Activated CD4-positive, alpha-beta T cell treated with anti-CD3 and anti-CD28 coated beads, Interleukin-2, amount 50 U/mL, for 24 hours (primary cell): ENCODE measurements at places on chromosomes 16 and 17.
A peak's percentile ranks its signal among the peaks of the same experiment; 100 is the strongest.

DNA sequence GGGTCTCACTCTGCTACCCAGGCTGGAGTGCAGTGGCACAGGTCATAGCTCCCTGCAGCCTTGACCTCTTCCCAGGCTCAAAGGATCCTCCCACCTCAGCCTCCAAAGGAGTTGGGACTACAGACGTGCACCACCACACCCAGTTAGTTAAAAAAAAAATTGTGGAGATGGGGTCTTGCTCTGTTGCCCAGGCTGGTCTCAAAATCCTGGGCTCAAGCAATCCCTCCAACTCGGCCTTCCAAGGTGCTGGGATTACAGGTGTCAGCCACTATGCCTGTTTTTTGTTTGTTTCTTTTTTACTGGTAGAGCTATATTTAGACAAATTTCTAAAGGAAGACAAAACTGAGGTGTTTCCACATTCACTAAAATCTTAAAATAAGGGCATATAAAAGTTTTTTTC is 1.7 kb downstream of the CMTR2 start:
- no peak for DNase-seq

GRCh38 chr17:30947796-30948195 is 23.0 kb upstream of the RNF135 start:
- no peak for DNase-seq

GRCh38 chr17:35588196-35588920 is 1.2 kb downstream of the AP2B1 start:
- DNase-seq: peak; percentile 29

DNA sequence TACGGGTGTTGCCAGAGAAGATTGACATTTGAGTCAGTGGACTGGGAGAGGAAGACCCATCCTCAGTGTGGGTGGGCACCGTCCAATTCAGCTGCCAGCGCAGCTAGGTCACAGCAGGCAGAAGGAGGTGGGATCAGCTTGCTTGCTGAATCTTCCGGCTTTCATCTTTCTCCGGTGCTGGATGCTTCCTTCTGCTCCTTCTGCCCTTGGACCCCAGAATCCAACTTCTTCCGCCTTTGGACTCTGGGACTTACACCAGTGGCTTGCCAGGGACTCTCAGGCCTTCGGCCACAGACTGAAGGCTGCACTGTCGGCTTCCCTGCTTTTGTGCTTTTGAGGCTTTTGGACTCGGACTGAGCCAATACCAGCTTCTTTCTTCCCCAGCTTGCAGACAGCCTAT is 46.1 kb upstream of the RPL38 start:
- DNase-seq: no peak

GRCh38 chr17:82106688-82107305 is 8.8 kb upstream of the FASN start:
- no peak for DNase-seq

DNA sequence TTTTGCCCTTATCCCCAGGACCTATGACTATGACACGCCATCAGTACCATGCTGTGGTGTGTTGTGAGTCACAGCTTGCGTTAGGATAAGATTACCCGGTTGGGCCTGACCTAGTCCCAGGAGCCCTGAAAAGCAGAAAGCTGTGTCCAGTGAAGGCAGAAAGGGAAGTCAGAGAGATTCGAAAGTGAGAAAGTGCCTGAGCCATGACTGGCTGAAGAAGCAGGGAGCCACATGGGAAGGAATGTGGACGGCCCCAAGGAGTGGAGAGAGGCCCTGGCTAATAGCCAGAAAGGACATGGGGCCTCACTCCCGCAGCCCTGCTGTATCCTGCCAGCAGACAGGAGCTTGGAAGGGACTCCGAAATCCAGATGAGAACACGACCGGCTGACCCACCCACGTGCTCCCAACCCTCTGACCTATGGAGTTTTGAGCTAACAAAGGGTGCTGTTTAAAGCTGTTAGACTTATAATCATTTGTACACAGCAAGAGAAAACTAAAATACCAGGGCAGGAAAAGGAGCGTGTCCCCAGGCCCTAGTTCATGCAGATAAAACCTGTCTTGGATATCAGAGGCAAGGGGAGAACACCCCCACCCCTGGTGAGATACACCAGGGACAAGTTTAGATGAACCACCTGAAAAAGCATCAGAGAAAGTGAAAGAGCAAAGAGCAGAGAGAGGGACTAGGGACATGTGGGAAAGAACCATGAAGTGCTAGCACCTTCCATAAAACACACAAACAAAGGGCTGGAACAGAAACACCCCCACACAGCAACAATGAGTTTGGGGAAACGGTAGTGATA is 115.3 kb downstream of the SLC39A11 start:
- DNase-seq: no peak

- no peak for DNase-seq
These were observed 22.5 kb upstream of the IRX6 start for GRCh38 chr16:55301385-55302008.

DNA sequence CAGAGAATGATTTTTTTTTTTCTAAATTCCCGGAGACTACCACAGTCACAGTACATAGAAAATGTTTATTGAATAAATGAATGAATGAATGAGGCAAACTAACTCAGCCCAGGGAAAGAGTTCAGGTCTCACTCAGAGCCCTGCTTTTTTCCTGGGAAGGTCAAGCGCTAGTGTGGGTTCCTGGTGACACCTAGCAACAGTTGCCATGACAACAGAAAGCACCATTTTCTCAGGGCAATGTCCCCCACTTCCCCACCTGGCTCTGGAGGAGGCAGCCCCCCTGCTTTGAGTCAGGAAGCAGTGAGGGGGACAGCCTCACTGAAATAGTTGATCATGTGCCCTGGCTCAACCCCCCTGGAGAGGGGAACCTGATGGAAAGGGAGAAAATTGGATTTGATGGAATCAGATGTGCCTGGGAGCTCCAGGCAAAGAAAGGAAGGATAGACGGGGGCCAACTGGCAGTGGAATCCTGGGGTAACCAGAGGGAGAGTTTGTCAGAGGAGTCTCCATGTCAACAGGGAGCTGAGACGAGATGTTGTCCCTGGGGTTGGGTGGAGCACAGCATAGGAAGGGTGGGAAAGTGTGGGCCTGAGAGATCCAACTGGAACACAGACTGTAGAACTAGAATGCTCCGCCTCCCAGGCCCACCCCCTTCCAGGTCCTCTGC is 242.2 kb upstream of the CCL2 start:
- no peak for DNase-seq

DNA sequence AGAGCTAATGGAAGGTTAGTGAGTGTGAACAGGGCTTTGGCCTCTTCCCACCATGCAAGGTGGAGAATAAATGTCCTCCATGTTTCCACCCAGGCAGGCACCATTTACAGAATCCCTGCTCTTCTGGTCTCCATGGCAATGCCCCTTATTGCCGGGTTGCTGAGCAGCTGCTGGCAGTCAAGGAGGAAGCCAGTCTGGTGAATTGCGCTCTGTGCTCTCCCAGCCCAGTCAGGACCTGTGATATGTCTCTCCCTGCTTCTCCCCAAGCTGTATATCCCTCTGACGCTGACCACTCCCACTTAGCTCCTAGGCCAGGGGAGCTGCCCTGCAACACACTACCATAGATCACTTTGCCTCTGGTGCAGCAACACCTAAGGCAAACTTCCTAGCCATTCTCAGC is 402.1 kb upstream of the ERCC4 start:
- no peak for DNase-seq

GRCh38 chr17:28912281-28912937 is 9.5 kb upstream of the DHRS13 start:
- no peak for DNase-seq

DNA sequence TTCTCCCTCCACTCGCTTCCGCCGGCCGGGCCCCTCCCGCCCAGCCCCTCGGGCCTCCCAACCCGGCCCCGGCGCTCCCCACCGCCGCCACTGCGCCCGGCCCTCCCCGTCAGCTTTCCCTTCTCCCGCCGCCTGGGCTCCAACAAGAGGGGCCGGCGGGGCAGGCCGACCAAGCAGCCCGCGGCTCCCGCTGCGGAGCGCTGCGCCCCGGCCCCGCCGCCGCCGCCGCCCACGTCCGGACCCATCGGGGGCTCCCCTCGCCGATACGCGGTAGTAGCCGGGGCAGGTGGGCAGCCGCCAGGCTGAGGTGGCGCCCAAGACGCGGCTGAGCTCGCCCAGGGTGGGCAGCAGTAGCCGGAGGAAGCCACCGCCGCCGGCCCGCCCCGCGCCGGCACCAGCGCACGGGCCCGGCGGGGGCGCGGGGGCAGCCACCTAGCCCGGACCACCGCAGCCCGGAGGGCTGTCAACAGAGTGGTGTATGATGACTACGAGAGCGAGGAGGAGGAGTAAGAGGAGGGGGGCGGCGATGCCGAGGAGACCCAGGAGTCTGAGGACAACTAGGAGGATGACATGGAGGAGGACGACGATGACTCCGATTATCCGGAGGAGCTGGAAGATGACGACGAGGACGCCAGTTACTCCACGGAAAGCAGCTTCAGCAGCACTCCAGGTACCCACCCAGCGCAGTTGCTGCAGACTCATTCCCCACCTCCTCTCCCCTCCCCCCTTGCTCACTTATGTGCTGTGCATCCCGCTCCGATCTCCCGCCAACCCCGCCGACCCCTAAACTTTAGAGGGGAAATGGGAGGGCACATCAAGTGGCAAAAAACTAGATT is 498 bp downstream of the LRRC37B start:
- DNase-seq: peak; percentile 22

- no peak for DNase-seq
These were observed 30.5 kb downstream of the PLCG2 start for GRCh38 chr16:81809567-81809966.

GRCh38 chr17:82863941-82864712 is 24.3 kb upstream of the ZNF750 start:
- peak; percentile 82 for DNase-seq

- no peak for DNase-seq
These were observed 12.8 kb downstream of the SLC6A2 start for GRCh38 chr16:55668340-55669281.

DNA sequence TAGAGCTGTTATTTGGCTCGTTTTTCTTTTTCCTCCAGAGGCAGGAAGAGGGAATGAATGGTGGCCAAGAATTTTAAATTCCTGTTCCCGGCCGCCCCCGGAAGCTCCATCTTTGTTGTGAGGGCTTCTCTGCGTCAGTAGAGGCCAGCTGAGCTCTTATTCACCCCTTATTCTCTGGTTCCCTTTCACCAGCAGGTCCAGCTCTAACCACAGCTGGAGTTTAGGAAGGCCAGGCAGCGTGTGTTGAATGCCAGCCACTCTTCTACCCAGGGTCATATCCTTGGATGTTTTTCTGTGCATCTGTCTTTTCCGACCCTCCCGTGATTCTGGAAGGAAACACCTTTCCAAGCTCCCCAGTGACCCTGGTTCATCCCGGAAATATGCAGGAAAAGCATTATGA is 570.5 kb downstream of the WWOX start:
- no peak for DNase-seq

- DNase-seq: no peak
These were observed 10.4 kb downstream of the MPRIP start for GRCh38 chr17:17052462-17053221.

DNA sequence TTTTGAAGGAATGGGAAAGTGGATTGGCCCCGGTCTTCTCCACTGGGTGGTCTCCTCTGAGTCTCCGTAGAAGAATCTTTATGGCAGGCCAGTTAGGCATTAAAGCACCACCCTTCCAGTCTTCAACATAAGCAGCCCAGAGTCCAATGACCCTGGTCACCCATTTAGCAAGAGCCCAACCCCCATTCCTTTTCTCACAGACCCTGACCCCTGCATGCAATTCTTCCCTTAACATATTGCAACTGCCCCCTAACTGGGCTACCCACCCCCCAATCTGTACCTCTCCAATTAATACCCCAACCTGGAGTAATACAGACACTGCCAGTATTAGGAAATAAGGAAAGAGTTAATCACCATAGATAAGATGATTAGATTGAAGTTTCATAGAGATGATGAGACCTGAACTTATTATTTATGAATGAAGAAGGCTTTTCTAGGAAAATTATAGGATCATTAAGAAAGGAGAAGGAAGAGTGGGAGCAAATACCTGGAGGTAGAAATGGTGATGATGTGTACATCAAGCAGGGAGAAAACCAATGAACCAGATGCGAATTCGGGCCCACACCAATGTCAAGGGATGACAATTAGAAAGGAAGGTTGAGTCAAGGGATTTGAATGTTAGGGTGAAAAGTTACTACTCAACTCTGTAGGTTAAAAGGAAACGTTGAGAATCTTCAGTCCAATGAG is 2.4 kb downstream of the CCL2 start:
- DNase-seq: no peak

DNA sequence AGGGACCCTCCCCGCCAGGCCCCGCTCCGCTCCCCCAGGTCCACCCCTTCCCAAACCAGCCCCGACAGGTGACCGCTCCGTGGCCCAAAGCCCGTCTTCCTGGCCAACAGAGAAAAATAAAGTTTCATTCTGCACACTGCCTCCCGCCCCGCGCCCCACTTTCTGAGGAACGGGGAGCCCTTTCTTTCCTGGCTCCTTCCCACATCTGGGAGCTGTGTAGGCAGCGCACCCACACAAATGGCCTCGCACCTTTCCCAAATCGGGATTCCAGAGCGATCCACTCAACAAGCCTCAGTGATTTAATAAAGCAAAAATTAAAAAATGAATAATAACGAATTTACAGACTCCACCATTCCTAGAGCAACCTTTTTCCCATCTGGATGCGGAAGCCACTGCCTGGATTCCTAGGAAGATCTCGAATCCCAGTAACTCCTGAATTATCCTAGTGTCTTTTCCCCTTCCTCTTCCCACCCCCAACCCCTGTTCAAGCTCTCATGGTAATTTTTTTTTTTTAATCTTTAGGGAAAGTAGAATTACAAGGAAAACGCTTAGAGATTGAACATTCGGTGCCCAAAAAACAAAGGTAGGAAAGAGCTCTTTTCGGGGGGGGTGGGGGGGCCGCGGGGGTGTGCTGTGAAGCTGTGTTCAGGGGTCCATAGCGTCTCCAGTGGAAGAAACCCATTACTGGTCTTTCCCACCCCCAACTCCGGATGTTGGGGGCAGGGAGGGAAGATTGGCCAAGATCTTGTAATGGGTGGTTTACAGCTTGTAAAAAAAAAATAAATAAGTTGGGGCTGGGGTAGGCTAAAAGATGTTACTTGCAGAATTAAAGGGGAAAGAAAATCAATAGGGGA is 1.6 kb downstream of the IGF2BP1 start:
- no peak for DNase-seq

GRCh38 chr17:40355804-40356758 is 8.5 kb downstream of the GJD3 start:
- DNase-seq: no peak

- no peak for DNase-seq
These were observed 762 bp upstream of the BAIAP3 start for GRCh38 chr16:1332618-1333148.

DNA sequence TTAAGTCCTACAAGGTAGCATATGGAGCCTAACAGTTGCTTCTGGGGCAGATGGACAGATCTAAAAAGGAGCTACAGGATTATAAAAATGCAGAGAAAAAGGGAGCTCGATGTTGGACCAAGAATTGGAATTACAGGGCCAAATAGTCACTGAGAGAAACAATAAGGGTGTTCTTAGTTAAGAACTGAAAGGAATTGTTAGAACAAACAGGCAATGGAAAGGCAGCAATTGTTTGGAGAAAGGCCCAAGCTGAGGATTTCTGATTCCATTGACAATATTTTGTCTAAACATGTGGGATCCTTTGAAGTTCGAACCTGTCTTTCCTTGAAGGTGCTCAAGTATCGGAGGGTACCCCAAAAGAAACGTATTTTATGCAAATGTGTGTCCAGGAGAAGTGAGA is 513.6 kb upstream of the CDH8 start:
- DNase-seq: no peak
